ENCODE measurements at places on chromosomes 4 and X. TPM values are rescaled to one million over a fixed set of nuclear protein-coding genes. Genes with fewer than 3 reads are reported as not detected.

The SNCA gene
- total RNA-seq = 78.9 TPM

The UNC5C gene
- total RNA-seq = under 0.01 TPM

The ARMCX5 gene
- total RNA-seq = 16.2 TPM

The GABRG1 gene
- total RNA-seq = not detected

The MSANTD1 gene
- total RNA-seq = 0.36 TPM

The GC gene
- not detected for total RNA-seq

The LUZP4 gene
- total RNA-seq = not detected

The CT45A2 gene
- total RNA-seq = not detected

The ADD1 gene
- 210 TPM for total RNA-seq

The TRIML1 gene
- not detected for total RNA-seq

The MAGEA2 gene
- total RNA-seq = not detected

The TMSB15C gene
- 7.3 TPM for total RNA-seq

The CXCL11 gene
- total RNA-seq = 1.1 TPM

The RHOH gene
- total RNA-seq = not detected

The SEPSECS gene
- 10.8 TPM for total RNA-seq

The PSAPL1 gene
- total RNA-seq = not detected

The DRD5 gene
- not detected for total RNA-seq

The USP17L28 gene
- total RNA-seq = not detected

The L1CAM gene
- 0.27 TPM for total RNA-seq

The TMPRSS11F gene
- total RNA-seq = not detected

The TXK gene
- total RNA-seq = 0.79 TPM

The ARX gene
- total RNA-seq = not detected

The PITX2 gene
- not detected for total RNA-seq

The STPG2 gene
- 0.13 TPM for total RNA-seq

The GPRASP3 gene
- total RNA-seq = 12.0 TPM

The UGT2B15 gene
- total RNA-seq = not detected

The IBSP gene
- total RNA-seq = not detected

The PDLIM3 gene
- total RNA-seq = 34.6 TPM

The OPRPN gene
- not detected for total RNA-seq

The MSMO1 gene
- total RNA-seq = 181 TPM

The TACC3 gene
- total RNA-seq = 37.4 TPM

The OTUD6A gene
- total RNA-seq = not detected

The LGI2 gene
- total RNA-seq = under 0.01 TPM

The SPANXC gene
- total RNA-seq = not detected

The SPACA5B gene
- not detected for total RNA-seq

The FHDC1 gene
- total RNA-seq = 0.13 TPM

The MAGEA11 gene
- not detected for total RNA-seq

The SH3D19 gene
- 130 TPM for total RNA-seq

Data from thoracic aorta endothelial cell (primary cell).